ENCODE measurements at places on chromosomes 6 and 20. TPM values are rescaled to one million over a fixed set of nuclear protein-coding genes. Genes with fewer than 3 reads are reported as not detected.
A peak's percentile ranks its signal among the peaks of the same experiment; 100 is the strongest.

GRCh38 chr6:85390775-85391174 is 59.1 kb upstream of the NT5E start:
- DNase-seq, result peak; percentile 65

- DNase-seq, result peak; percentile 7
These were observed 91.7 kb upstream of the HDDC2 start for GRCh38 chr6:125393449-125393858.

DNA sequence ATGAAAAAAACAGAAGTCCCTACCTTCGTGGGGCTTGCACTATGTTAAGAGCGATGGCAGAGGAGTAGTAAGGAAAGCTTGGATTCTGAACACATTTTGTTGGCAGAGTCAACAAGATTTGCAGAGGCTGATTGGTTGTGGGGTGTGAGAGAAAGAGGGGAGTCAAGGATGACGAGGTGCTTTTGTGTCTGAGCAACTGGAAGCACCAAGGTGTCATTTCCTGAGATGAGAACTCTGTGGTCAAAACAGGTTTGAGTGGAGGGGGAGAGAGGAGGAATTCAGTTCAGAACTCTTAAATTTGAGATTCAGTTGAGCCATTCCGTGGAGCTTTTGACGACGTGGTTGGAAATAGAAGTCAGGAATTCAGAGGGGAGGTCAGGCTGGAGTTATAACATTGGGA is 3.5 kb downstream of the OCSTAMP start:
- DNase-seq, result no peak

- peak; percentile 42 for DNase-seq
These were observed 30.8 kb downstream of the GNAS start for GRCh38 chr20:58883241-58883691.

GRCh38 chr6:143774347-143774746 is 68.8 kb upstream of the LTV1 start:
- DNase-seq, result no peak

- no peak for DNase-seq
These were observed 49.2 kb upstream of the BLCAP start for GRCh38 chr20:37576911-37577310.

DNA sequence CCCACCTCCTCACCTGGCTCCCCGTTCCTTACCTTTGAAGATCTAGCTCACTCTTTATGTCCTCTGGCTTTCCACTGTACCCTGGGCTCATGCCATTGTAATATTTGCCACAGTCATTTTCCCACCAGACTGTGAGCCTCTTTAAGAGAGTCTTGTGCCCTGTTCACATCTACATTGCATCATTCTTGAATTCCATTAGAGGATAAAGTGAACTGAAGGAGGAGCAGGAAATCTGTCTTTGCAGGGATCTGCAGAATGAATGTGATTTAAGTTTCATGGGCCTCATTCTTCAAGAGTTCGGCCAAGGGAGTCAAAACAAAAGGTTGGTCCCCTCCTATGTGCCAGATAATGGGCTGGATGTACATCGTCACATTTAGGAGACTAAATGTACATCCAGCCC is 272.6 kb upstream of the CITED2 start:
- DNase-seq, result no peak

DNA sequence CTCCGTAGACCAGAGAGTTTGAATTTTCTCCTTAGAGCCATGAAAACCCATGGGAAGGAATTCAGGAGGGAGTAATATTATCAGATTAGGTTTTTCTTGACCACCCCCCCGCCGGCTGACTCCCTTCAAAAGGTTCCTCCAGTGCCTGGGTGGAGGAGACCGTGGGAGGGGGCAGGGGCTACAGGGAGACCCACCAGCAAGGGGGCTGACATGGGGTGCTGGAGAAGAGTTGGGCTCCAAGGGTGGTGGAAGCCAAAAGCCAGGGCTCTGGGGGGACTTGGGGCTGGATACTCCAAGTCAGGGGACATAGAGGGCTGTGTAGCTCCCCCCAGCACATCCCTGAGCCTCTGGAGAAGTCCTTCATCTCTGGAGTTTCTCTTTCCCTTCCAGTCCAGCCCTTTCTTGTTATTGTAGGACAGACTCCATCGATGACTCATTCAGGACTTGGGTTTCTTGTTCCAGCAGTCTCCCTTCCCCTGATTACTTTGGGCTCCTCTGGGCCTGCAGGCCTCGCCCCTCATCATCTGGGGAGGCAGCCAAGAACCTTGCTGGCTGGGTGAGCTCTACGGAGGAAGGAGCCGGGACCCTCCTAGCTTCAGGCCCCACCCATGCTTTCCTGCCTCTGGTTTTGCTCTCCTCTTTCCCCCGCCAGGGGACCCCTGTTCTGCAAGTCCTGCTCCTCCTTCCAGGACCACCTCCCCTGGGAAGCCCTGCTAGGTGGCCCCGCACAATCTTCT is 10.5 kb upstream of the KIAA1755 start:
- peak; percentile 100 for DNase-seq

DNA sequence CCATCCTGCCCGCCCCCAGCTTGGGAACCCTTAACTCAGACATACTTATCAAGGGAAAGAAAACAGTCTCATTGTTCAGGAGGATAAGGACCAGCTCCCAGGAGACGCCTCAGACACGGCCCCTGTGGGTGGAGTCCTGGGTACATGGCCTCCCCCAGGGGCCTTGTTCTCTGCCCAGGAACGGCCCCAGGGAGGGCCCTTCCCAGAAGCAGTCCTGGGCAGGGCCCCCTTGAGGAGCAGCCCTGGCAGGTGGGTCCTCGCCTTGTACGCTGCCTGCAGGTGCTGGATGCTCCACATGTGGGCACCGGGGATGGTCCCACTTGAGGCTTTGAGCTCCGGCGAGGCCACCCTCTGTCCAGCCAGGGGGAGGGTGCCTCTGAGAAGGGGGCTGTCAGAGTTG is 4.5 kb upstream of the GATA5 start:
- DNase-seq, result no peak

- peak; percentile 15 for DNase-seq
These were observed 69.1 kb downstream of the ELOVL4 start for GRCh38 chr6:79878142-79878748.

DNA sequence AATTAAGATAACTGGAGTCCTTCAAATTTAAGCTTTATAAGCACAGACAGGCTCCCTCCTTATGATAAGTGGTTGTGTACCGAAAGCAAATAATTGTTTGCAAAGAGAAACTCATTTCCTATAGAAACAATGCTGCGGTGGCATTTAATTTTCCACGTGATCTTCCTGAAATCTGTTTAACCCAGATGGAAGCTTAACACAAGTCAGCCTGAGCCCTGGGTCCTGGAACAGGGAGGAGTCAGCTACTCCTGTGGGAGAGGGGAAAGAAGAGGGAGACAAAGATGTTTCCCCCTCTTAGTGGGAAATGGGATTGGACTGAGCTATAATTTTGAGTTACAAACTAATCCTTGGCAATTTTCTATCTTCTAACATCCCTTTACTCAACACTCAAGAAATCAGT is 136.5 kb downstream of the ELOVL4 start:
- no peak for DNase-seq

DNA sequence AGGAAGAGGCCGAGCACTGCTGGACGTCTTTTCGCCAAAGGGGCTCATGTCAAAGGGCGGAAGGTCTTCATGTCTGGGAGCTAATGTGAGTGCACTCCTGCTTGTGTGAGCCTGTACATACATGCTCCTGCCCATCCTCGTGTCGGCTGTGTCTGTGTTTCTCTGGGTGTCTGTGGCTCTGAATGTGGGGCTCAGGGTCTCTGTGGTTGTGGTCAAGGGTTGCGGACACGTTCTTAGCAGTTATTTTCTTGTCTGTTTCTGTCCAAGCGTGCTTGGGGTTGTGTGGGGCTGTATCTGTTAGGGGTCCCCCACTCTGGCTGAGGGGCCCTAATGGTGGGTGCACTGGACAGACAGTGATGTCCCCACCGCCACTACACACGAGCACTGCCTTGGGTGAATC is 2.9 kb downstream of the AVP start:
- DNase-seq, result no peak

DNA sequence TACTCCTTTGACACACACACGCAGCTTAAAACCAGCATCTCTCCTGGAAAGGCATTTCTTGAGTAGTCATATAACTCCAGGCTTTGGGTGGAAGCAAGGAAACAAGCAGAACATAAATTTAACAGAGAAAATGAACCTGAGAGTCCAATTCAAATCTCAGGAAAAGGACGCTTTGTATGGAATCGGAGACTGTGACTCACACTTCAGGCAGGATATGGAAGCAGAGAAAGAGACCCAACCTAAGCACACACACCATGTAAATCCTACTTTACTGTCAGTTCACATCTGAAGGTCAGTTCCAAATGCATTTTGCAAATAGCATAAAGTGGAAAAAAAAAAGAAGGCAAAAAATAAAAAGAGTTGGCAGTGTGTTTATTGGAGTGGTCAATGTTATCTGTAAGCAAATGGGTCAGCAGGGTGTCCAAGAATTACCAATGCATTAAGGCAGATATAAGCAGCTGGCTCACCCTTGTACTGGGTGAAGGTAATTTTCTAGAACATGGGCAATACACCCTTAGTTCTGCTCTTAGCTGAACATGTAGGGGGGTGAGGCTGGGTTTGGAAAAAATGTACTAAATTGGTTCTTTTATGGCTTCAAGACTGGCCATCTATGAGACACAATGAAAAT is 283.7 kb upstream of the NT5E start:
- no peak for DNase-seq

DNA sequence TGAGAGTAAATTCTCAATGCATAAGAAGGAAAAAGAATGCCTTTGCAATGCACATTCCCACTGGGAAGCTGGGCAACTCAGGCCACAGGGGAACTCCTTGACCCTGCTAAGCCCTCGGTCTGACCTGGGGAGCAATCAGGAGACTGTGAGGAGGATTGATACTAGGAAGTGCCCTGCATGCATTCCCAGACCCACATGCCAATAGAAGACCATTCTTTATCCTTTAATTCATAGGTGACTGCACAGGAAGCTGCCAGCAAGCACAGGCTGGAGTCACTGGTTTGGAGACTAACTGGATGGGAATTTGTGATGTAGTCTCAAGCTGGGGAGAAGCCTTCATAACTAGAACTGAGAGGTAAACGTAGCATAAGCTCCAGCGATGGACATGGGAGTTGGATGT is 1012.7 kb downstream of the EYS start:
- DNase-seq, result peak; percentile 72

GRCh38 chr6:158707120-158707820 is 57.4 kb downstream of the SYTL3 start:
- peak; percentile 83 for DNase-seq

- DNase-seq, result peak; percentile 44
These were observed 33.1 kb upstream of the CHRNA4 start for GRCh38 chr20:63394069-63394919.

- peak; percentile 66 for DNase-seq
These were observed 72.9 kb downstream of the SNX5 start for GRCh38 chr20:17895641-17896171.

- DNase-seq, result no peak
These were observed 55.0 kb upstream of the DACT2 start for GRCh38 chr6:168374541-168375071.

DNA sequence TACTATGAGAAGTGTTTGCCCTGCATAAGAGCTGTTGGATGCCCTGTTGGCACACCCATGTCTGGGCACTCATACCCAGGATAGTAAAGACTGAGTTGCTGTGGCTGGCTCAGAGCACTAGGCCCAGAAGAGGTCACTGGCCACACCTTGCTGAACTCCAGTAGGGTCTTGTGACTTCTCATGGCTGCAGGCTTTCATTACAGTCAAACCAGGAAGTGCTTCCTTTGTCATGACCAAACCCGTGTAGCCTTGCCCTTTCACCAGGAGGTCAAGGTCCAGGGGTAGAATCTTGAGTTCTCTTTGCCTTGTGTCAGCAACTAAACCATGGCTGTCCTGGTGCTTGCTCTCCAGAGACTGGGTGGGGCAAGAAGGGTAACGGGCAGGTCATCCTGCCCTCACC is 49.5 kb downstream of the CD164 start:
- no peak for DNase-seq

- no peak for DNase-seq
These were observed 6.7 kb upstream of the SYNJ2 start for GRCh38 chr6:157974967-157975366.

- DNase-seq, result no peak
These were observed 235.2 kb downstream of the LY86 start for GRCh38 chr6:6823568-6824224.

DNA sequence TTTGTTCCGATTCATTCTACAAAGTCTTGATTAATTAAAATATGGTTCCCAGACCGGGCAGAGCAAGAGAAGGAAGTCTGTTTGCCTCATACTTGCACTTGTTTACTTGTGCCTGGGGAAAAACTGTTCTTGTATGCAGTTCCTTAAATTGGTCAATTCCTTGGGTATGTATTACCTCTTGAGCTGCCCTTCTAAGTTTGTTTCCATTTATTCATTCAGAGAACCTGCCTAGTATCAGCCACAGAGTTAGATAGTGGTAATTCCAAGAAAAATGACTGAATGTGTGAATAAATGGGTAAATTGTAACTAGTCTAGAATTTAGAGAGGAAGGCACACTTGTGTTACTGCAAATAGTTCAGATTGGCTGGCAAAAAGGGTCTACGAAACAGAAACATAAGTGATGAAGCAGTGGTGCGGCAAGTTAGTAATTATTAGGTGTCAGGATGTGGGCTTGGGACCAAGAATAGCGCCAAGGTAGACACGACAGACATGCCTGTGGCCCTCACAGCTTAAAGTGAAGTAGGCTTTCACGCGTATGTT is 525 bp upstream of the MAK start:
- no peak for DNase-seq

- no peak for DNase-seq
These were observed 189.7 kb downstream of the TAF4 start for GRCh38 chr20:61875996-61876395.

DNA sequence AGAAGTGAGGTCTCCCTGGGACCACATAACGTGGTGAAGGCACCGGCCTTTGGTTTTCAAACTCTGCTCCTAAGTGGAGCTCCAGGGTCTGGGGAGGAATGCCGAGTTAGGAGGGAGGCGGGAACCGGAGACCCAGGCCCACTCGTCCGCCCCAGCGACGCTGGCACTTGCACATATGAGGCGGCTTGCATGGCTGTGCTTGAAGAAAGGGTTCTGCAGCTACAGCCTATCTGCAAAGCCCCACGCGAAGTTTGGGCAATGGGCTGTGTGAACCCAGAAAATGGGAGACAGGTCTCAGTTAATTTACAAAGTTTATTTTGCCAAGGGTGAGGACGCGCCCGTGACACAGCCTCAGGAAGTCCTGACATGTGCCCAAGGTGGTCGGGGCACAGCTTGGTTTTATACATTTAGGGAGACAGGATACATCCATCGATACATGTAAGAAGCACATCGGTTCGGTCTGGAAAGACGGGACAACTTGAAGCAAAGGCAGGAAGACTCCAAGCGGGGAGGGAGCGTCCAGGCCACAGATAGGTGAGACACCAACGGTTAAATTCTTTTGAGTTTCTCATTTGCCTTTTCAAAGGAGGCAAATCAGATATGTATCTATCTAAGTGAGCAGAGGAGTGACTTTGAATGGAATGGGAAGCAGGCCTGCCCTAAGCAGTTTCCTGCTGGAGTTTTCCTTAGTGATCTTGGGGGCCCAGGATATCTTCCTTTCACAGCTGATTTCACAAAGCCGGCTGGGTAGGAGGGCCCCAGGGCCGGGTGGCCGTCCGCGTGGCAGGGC is 782 bp upstream of the PCMTD2 start:
- no peak for DNase-seq

Gene CAGE1
- not detected for total RNA-seq

Gene SLC35D3
- total RNA-seq, result not detected

Gene CRISP2
- not detected for total RNA-seq

Gene TRAM2
- total RNA-seq, result 116 TPM

Gene VNN1
- total RNA-seq, result 0.20 TPM

Gene BACH2
- 0.17 TPM for total RNA-seq

Measured in M059J (cell line).